ENCODE measurements at places on chromosomes 16 and 17. TPM values are rescaled to one million over a fixed set of nuclear protein-coding genes. Genes with fewer than 3 reads are reported as not detected.

GRCh38 chr17:78459696-78460095, 81.2 kb downstream of the PGS1 start:
- DNase-seq = no peak

DNA sequence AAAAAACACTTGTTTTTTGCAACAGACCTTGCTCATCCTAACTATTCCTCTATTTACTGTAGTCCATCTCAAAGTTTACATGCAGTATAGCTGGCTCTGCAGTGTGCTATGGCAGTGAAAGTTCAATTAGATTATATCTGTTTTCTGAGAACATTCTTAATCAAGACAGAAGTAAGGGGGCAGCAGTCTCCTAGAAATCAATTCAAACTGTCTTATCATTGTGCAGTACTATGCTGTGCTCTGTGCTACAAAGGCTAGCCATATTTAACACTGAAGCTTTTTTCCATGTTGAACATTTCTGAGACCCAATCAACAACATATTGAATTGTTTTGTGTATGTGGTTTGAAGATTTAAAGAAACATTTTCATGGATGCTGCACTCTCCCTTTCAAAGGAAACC, 11.4 kb downstream of the NETO2 start:
- no peak for DNase-seq

- no peak for DNase-seq
These were observed 42.6 kb downstream of the ABCA9 start for GRCh38 chr17:69018022-69018615.

- DNase-seq = no peak
These were observed 7.0 kb downstream of the P2RX1 start for GRCh38 chr17:3909257-3909656.

- DNase-seq = no peak
These were observed 18.6 kb downstream of the GRIN2C start for GRCh38 chr17:74840989-74841666.

DNA sequence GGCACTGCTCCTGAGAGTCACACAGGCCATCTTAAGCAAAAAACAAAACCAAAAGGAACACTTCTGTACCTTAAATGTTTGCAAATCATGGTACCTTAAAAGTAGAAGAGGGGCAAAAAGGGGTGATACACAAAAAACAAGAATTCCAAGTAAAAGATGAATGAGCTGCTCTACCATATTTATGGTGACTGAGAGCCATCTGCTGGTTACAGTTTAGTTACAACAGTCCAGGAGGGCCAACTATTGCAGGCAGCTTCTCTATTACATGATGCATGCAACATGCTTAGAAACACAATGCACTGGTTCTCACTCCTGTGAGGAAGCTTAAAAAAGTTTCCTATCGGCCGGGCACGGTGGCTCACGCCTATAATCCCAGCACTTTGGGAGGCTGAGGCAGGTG, 53.5 kb downstream of the STX8 start:
- no peak for DNase-seq

DNA sequence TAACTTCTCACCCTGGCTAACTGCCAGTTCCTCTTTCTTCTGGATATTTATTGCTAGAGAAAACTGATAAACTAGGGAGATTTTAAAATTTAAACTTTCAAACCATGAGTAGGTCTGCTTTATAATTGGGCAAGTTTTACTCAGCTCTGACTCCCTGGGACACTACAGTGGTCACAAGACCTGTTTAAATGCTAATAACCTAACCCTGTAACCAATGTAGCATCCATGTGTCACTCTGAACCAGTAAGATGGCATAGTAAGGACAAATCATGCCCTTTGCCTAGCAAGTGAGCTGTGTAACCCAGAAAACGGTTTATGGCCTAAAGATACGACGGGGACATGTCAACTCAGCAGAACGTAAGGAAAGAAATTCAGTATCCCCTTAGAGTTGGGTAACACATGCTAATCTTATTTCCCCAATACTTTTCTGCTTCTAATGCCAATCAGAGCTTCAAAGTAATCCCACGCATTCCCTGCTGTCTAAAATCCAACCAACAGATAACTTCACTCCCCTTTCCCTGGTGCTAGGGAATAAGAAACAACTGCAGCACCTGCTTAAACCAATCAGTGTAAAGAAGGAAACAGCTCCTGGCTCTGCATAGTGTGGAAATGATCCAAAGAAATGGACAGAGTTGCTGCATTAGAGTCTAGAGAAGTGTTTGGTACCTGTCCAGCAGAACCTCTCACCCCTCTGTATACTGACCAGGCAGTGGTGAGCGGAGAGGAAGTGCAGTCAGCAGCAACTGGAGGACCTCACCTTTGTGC, 85.7 kb downstream of the NCOR1 start:
- no peak for DNase-seq

DNA sequence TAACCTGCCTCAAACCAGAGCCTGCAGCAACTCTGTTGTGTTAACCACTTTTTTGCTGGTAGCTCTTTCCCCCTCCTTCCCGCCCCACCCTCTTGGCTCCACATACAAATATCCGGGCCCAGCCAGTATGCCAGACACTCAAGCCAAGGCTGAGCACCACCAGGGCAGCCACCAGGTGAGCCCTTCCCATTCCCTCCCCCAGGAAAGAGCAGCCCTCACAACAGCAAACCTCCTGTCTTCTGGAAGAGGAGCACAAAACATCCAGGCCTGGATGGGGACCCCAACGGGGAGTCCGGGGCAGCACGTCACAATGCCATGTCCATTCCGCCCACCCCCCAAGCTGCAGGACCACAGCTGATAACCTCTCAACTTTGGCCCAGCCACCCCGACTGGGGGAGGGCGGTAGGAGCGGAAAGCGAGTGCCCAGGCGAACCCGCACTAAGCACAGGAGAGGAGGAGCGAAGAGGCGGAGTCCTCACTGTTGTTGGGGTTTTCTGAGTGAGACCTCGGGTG, 757 bp downstream of the ORMDL3 start:
- peak; percentile 81 for DNase-seq

GRCh38 chr17:50904518-50905459, 38.6 kb upstream of the TOB1 start:
- DNase-seq = peak; percentile 71

DNA sequence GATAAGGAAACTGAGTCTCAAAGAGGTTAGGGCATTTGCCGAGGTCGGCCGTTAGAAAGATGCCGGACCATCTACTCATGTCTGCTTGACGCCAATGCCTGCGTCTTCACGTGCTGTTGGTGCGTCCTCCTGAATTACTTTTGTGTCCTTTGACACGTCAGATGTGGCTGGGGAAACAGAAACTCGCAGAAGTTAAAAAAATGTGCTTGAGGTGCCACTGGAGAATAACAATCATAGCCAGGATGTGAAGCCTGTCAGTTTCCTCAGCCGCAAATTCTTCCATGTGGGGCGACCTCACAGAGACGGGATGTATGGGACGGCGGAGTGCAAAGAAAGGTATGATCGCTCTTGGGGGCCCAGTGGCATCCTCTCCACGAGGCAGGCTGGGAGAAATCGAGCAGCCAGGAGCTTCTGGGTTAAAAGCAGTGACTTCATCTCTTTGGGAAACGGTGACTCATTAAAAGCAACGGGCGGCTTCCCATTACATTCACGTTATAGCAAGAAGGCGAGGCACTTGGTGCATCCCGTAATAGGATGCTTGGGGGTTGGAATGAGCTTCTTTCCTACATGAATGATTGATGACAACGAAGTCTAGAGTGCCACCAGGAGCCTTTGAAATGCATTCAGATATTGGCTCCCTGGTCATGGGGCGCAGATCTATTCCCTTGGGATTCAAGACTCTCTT, 67.8 kb downstream of the BMERB1 start:
- DNase-seq = no peak

DNA sequence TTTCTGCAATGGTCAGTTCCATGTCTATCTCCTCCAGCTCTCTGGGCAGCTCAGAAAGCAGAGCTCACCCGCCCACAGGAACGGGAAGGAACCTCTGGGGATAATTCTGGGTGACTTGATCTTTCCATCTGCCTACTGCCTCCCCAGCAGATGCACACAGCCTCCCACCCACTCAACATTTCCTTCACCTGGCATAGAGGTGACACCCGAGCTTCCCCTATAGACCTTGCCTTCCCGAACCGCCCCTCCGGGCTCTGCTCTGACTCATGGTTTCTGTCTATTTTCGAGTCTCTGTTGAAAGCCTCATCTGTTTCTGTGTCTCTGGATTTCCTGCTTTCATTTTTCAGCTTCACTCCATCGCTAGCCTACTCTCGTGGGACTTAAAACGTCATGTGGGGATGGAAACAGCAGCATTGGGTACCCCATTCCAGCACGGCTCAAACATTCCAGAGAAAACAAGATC, 11.4 kb downstream of the GGA3 start:
- DNase-seq = no peak

CCNF gene
- 3.6 TPM for total RNA-seq

NSMCE1 gene
- total RNA-seq = 49.2 TPM

FBXL16 gene
- 3.6 TPM for total RNA-seq

TMC7 gene
- 5.0 TPM for total RNA-seq

All from upper lobe of right lung (tissue), 1 donor.